ENCODE measurements at places on chromosomes 13 and 19. TPM values are rescaled to one million over a fixed set of nuclear protein-coding genes. Genes with fewer than 3 reads are reported as not detected.

GRCh38 chr19:35211545-35212230 lies 16.9 kb downstream of the FAM187B start:
- H3K27ac ChIP-seq = no peak overlapping the region
- no peak overlapping the region for H3K4me3 ChIP-seq
- H3K36me3 ChIP-seq = no peaks in the 10 kb centered on the region
- H3K27me3 ChIP-seq = no peaks in the 10 kb centered on the region
- no peak for DNase-seq
- peaks cover 4% of the 10 kb centered on the region for H3K4me1 ChIP-seq

- no peaks in the 10 kb centered on the region for H3K36me3 ChIP-seq
- H3K27ac ChIP-seq = no peak overlapping the region
- no peaks in the 10 kb centered on the region for H3K4me1 ChIP-seq
Observed at GRCh38 chr19:41584931-41585330, 9.0 kb downstream of the CEACAM21 start.

- no peak overlapping the region for H3K4me3 ChIP-seq
- no peaks in the 10 kb centered on the region for H3K36me3 ChIP-seq
- H3K27ac ChIP-seq = no peak overlapping the region
- H3K4me1 ChIP-seq = no peaks in the 10 kb centered on the region
- DNase-seq = no peak
Observed at GRCh38 chr13:29763436-29764180, 86.8 kb downstream of the UBL3 start.

DNA sequence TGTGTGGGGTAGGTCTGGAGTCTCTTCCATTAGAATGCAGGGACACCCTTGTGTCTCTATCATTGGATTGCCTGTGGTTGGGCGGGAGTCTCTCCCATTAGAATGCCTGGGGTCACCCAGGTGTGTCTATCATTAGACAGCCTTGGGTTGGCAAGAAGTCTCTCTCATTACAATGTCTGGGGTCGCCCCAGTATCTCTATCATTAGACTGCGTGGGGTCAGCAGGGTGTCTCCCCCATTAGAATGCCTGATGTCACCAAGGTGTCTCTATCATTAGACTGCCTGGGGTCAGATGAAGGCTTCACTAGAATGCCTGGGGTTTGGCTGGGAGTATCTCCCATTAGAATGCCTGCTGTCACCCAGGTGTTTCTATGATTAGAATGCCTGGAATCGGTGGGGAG lies 1539.0 kb downstream of the UQCRFS1 start:
- no peaks in the 10 kb centered on the region for H3K36me3 ChIP-seq
- H3K4me3 ChIP-seq = no peak overlapping the region
- DNase-seq = no peak
- no peak overlapping the region for H3K27ac ChIP-seq
- no peaks in the 10 kb centered on the region for H3K4me1 ChIP-seq

Gene KASH5
- total RNA-seq = not detected

Gene ZNF729
- total RNA-seq = not detected

Gene PEG3
- total RNA-seq = not detected

GRCh38 chr19:30916238-30916637 lies 433.0 kb downstream of the TSHZ3 start:
- no peaks in the 10 kb centered on the region for H3K4me1 ChIP-seq
- DNase-seq = no peak
- H3K36me3 ChIP-seq = no peaks in the 10 kb centered on the region
- H3K4me3 ChIP-seq = no peak overlapping the region
- no peak overlapping the region for H3K27ac ChIP-seq

- H3K27ac ChIP-seq = no peak overlapping the region
- no peaks in the 10 kb centered on the region for H3K4me1 ChIP-seq
Observed at GRCh38 chr13:22099585-22099984, 428.7 kb downstream of the FGF9 start.

DNA sequence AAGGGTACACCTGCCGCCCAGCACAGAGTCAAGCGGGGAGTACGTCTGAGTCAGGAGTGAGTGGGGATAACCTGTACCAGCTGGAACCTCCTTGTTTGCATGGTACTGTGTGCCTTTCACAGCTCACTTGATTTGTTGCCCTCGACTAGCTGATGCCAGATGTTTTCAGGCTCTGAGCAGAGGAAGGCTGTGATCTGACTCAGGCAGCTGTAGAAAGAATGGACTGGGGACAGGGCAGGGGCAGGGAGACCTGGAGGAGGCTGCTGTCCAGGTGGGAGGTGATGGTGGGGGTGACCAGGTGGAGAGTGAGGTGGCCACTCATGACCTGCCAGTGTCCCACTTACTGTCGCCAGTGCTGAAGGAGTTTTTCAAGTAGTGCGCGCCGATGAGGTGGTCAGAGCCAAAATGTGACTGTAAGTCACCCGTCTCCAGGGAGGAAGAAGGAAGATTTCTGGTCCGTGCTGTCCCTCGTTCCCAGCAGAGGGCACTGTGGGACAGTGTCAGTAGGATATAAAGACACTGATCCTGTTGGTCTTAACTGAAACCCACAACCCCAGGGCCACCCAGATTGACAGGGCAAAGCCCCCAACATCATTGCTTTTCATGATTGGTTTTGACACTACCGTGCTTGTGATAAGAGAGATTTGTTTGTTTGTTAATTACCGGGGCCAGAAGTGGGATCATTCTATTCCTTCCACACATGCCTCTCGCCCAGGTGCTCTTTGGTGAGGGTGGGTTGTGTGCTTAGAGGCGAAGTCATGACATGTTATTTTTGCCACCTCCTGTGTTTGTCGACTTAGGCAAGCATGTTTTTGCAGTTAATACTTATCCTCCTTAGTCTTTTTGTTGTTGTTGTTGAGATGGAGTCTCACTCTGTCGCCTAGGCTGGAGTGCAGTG lies 128.4 kb downstream of the DPF1 start:
- DNase-seq = peak; percentile 44
- peaks cover 13% of the 10 kb centered on the region for H3K36me3 ChIP-seq
- no peaks in the 10 kb centered on the region for H3K27me3 ChIP-seq
- H3K4me1 ChIP-seq = no peaks in the 10 kb centered on the region

GRCh38 chr19:33662391-33663092 lies 40.8 kb downstream of the CHST8 start:
- H3K27ac ChIP-seq = no peak overlapping the region
- H3K27me3 ChIP-seq = no peaks in the 10 kb centered on the region
- no peaks in the 10 kb centered on the region for H3K36me3 ChIP-seq
- H3K4me3 ChIP-seq = no peak overlapping the region

- DNase-seq = no peak
- H3K4me1 ChIP-seq = no peaks in the 10 kb centered on the region
- no peak overlapping the region for H3K27ac ChIP-seq
- H3K36me3 ChIP-seq = peaks cover 7% of the 10 kb centered on the region
- no peaks in the 10 kb centered on the region for H3K27me3 ChIP-seq
Observed at GRCh38 chr19:44993926-44994537, 7.2 kb upstream of the RELB start.

DNA sequence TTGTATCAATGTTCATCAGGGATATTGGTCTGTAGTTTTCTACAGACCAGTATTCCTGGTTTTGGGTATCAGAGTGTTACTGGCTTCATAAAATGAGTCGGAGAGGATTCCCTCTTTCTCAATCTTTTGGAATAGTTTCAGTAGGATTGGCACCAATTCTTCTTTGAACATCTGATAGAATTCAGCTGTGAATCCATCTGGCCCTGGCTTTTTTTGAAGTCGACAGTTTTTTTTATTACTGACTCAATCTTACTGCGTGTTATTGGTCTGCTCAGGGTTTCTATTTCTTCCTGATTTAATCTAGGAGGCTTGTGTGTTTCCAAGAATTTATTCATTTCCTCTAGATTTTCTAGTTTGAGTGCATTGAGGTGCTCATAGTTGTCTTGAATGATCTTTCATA lies 11.4 kb downstream of the TEX26 start:
- H3K36me3 ChIP-seq = no peaks in the 10 kb centered on the region
- H3K27me3 ChIP-seq = no peaks in the 10 kb centered on the region
- H3K27ac ChIP-seq = no peak overlapping the region
- H3K4me3 ChIP-seq = no peak overlapping the region
- no peak for DNase-seq
